ENCODE measurements at places on chromosomes 7 and 10. TPM values are rescaled to one million over a fixed set of nuclear protein-coding genes. Genes with fewer than 3 reads are reported as not detected.

SBDS gene
- 27.9 TPM for total RNA-seq

ACTR3C gene
- total RNA-seq, result not detected

OR6B1 gene
- total RNA-seq, result not detected

DNA sequence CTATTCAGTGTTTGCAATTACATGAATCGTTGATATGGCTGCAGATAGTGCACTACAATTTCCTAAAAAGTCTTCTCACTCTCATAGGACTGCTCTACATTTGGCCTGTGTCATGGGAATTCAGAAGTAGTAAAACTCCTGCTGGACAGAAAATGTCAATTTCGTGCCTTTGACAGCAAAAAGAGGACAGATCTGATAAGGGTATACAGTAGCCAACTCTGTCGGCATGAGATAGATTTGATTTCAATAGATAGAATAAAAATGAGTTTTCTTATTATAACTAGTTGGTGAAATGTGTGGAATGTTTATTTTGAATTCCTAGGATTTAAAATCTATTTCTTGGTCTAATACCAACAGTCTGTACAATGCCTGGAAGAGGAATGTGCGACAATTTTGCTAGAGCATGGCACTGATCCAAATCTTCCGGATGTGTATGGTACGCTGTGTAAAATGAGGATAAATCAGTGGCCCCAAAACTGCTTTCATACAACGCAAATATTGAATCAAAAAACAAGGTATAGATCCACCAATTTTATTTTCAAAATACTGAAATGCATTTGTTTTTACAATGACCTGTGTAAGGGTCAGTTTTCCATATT, 133.5 kb upstream of the CDK13 start:
- DNase-seq, result no peak

DNA sequence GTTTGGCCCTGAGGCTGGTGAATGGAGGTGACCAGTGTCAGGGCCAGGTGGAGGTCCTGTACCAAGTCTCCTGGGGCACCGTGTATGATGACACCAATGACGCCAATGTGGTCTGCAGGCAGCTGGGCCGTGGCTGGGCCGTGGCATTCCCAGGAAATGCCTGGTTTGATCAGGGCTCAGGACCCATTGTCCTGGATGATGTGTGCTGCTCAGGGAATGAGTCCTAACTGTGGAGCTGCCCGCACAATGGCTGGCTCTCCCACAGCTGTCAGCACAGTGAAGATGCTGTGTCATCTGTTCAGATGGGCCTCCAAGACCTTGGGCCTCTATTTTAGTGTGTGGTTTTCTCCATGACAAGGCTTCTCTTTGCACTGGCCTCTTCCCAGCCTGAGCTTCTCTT, 64.0 kb downstream of the DMBT1 start:
- DNase-seq, result no peak

DNA sequence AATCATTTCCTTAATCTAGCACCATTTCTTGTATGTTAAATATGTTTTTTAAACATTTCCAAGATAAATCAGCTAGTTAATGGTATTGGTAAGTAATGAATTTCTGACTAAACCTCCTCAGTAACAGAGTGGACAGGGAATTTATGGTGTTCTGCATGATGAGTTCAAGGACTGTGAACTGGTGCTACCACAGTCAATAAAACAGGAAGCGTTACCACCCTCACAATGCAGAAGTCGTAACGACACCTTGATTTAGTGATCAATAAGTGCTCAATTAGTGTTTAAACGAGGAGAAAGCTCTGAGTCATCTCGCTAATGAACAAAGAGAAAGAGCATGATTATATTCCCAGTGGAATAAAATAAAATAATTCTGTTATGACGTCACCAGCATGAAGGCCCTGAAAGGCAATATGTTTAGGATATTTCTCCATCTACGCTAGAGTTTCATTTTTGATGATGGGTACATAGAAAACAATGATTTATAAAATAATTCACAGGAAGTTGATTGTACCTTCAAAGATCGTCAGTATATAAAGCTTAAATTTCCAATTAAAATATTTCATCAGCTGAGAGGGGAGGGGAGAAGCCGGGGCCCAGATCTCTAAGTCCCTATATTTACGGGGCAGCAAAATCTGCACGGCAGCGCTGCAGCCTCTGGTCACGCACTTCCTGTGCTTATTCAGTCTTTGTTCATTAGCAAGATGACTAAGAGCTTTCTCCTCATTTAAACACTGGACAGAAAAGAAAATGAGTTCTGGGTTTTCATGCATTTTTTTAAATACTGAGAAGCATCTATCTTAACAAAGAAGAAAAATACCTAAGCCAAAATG, 400.5 kb downstream of the PTPRN2 start:
- no peak for DNase-seq

GRCh38 chr7:96596120-96596826, 113.4 kb downstream of the SEM1 start:
- DNase-seq, result no peak

DNA sequence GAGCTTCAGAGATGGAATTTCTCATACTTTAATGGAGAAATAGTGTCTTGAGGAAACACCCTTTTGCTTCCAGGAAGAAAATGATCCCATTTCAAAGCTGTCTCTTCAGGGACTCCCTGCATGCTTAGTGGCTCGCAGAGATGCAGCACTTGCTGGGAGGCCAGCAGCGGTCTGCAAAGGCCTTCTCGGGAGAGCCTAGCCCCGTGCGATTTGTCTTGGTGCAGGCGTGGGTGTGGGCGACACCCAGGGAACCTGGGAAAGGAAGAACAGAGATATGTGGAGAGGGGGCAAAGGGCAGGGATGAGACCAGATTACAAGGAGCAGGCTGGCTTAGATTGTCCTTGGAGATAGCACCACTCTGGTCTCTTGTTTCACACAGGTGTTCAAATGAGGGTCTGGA, 352.3 kb upstream of the PODXL start:
- no peak for DNase-seq

DNA sequence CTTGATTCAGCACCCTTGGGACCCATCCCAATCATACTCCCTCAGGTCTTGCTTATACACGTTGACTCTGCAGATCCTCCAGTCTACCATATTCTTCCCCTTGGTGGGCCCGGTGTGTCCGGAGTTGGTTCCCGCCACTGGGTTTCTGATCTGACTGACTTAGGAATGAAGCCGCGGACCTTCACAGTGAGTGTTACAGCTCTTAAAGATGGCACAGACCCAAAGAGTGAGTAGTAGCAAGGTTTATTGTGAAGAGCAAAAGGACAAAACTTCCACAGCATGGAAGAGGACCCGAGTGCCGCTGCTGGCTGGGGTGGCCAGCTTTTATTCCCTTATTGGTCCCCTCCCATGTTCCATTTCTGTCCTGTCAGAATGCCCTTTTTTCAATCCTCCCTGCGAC, 5.9 kb upstream of the GDF10 start:
- DNase-seq, result no peak

DNA sequence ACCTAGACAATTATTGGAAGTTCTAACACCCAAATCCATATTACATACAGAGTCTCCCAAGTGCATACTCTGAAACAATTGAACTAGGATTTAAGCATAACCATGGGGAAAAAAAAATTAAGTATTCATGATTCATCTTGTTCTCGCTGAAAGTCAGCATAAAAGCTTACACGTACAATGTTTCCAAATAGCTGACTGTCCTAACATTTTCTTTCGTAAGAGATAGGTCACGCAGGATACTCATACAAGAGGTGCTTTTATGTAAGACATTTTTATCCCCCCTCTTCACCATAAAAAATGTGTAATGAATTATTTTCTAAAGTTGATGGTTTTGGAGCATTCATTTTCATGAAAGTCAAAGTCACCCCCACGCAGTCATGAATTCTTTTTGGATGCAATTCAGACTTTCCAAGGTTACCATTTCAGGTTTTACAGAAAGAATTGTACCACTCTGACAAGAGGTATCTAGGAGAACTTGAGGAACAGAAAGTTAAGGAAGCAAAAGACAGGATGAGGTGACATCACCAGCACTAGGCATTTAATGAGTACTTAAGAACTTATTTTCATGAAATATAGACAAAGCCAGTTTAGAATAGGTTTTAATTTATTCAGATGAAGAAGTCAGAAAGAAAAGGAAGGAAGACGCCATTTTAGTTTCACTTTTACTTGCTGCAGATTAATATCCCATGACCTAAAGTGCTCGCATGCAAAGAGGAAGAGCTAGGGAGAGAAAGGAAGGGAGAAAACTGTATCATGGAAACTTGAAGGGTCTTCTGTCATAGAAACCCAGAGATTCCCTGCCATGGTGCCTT, 55.8 kb downstream of the TMEM26 start:
- no peak for DNase-seq

DNA sequence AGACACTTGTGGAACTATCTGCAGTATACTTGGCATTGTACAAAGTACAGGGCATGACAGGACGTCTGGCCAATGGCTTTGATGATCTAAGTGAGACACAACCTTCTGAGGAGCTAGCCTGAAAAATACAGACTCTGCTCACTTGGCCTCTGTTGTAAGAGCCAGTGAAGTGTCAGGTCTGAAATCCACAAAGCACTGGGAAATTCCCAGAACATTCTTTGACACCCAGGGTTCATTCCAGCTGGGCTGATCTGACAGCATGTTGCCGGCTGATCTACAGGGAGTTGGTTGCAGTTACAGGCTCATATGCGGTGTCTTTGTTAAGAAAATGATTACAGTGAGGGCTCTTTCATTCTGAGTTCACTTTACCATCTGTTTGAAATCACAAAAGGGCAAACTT, 354.6 kb downstream of the PHF14 start:
- no peak for DNase-seq

- no peak for DNase-seq
Observed at GRCh38 chr7:27606270-27607209, 56.1 kb downstream of the HIBADH start.

- DNase-seq, result no peak
Observed at GRCh38 chr10:44192435-44192834, 192.5 kb downstream of the CXCL12 start.

DNA sequence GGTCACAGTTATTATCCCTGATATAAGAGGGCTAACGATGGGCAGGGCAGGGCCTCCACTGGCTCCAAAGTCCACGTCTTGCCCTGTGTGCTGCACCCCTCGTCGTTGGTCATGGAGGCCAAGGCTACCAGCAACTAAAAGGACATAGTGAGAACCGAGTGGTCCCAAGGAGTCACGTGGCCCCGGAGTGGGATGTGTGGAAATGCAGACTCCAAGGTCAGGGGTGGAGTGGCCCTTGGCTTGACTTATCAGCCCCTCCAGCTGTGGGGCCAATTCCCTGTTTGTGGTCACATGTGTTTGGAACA, 30.7 kb downstream of the BTBD16 start:
- no peak for DNase-seq

DNA sequence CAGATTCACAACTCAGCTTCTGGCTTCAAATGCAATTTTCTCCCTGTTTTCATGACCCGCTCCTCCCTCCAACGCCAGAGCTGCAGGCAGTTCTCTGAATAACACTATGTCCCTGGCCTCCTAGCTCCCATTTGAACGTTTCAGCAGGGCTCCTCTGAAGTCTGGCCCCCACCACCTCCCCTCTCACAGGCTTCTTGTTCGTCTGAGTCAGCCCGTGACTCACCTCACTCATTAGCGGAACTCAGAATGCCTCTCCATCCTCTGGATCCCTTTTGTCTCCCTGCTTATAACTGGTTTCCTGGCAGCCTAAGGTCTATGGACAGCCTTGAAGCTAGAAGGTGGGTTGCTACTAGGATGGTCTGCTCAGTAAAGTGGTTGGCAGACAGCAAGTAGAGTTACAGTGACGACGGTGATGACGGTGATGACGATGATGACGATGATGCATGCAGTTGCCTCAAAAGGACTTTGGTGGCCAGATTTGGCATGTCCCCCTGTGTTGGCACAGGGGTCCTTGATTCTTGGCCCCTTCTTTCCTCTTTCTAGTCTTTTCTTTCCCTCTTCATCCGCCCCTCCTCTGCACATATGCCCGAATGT, 83.3 kb upstream of the MKLN1 start:
- DNase-seq, result no peak
